ENCODE measurements at places on chromosomes 1 and 21. TPM values are rescaled to one million over a fixed set of nuclear protein-coding genes. Genes with fewer than 3 reads are reported as not detected.

DNA sequence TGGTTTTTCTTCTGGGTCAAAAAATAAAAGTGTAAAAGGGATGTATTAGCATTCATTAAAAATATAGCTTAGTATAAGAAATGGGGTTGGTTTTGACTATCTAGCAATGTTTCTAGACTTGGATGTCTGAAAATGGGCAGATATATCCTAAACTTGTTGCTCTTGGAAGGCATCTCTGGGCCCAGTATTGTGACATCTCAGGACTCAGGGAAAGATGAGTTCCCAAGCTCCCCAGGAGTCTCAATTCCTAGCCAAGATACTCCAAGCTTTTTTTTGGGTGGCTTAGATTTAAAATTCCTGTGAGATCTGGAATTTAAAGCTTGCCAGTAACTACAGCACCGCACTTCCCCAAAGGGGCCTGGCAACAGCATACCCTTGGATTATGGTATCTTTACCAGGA, 11.5 kb upstream of the HSD17B7 start:
- no peak for DNase-seq

GRCh38 chr1:153498746-153499145, 37.0 kb downstream of the S100A6 start:
- no peak for DNase-seq

DNA sequence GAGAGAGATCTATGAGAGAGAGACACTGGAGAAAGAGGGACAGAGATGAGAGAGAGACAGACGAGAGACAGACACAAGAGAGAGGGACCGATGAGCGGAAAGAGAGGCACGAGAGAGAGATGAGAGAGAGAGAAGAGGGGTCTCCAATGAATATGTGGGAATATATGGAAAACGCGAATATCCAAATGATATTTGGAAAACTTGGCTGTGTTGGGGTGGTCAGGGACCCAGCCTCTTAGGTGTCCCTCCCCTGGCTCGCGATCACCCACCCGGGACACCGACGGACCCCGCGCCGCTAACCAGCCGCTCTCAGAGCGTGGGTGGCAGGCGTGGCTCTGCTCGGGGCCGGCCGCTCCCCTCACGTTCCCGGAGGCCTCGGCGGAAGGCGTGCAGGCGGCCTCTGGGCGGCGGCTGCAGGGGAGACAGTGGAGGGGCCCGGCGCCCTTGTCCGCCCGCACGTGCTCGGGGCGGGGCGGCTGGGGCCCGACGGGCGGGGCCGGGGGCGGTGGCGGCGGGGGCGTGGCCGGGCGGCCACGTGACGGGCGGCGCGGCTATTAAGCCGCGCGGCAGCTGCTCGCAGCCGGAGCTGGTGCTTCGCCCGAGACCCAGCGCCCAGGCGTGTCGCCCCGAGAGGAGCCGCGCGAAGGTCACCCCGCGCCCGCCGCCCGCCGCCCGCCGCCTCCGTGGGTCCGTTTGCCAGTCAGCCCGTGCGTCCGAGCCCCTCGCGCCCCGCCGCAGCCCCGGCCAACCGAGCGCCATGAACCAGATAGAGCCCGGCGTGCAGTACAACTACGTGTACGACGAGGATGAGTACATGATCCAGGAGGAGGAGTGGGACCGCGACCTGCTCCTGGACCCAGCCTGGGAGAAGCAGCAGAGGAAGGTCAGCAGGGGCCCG, at the start of gene ACTN2:
ACTN2 (plus strand) TSS at position 583 of the 898 bp plus-strand sequence; CDS start at position 758, 175 bp downstream.
- no peak for DNase-seq

Gene CD1B
- not detected for total RNA-seq

DNA sequence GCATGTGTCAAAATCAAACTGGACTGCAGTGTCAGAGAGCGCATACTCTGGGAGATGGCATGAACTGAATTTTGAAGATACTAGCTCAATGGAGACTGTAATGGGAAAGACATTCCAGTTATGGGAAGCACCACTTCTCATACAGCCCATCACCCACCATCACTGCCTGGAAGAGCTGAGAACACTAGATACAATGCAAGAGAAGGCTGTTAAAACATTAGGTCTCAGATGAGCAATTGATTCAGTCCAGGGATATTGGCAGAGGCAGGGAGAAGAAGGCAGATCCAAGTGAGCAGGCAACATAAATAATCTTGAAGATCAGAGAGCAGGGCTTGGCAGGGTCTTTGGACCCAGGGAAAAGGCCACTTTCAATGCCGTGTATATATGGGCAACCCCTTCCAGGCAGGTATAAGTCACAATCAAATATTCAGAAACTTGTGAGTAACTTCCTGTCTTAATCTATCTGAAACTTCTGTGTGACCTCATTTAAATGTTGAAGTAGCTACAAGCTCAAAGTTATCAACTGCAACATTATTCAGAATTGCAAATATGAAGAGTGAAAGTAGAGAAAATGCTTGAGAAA, 290.3 kb upstream of the SGIP1 start:
- DNase-seq, result no peak

DNA sequence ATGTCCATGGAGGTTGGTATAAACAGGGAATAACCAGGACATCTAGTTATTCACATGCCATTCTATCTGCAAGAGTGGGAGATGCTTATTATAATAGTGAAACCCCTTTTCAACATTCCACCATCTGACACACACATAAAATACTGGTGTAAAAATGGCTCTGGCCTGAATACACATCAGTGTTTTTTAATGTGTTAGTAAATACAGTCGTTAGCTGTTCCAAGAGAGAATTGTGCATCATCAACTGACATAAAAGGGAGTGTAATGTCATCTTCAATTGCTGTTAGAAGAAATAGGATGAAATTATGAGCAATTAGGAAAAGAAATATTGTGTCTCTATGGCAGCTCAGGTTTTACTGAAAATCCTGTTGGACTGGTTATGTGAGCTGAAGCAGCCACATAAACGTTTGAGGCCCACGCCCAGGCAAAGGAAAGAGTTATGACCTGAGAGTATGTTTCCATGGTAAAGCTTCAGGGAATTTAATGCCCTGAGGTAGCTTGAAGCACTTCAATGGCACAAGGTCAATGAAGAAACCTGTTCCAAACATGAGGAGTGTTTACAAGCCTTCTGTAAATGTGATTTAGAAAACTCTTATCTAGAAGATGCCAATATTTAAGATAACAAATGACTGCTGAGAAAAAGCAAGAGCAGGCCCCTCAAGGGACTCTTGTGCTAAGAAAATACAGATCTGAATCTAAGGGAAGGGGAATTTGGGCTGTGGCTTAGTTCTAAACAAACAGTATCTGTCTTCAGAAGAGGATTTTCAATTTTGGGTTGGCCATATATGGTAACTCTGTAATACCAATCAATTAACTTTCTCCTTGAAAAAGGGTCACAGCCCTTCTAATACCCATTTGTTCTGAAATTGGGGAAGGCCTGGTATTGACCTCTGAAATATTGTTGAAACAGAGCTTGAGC, 384.3 kb downstream of the SEC16B start:
- DNase-seq, result peak; percentile 84

- DNase-seq, result no peak
Observed at GRCh38 chr1:92577261-92577895, 90.7 kb upstream of the GFI1 start.

DNA sequence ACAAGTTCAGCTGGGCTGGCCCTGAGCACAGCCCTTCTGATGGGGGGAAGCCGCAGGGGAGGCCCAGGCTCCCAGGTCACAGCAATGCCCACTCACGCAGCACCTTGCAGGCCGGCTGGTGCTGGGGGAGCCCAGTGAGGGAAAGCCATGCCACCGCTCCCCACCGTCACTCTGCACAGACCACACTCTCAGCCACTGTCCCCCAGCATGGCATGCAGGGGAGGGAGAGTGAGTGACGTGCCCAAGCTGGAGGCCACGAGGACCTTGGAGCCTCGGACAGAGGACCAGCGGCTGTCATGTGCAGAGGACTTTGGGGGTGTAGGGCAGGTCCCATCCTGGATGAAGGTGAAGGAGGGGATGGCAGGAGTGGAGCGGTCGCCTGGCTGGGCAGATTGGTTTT, 25.1 kb downstream of the SLC45A1 start:
- no peak for DNase-seq

Gene POU3F1
- total RNA-seq, result 0.32 TPM
